ENCODE measurements at places on chromosomes 7 and 10. TPM values are rescaled to one million over a fixed set of nuclear protein-coding genes. Genes with fewer than 3 reads are reported as not detected.

FBXL13 gene
- 0.61 TPM for total RNA-seq

HABP2 gene
- total RNA-seq = 0.07 TPM

SPACDR gene
- 0.68 TPM for total RNA-seq

ZRANB1 gene
- total RNA-seq = 9.1 TPM

MEOX2 gene
- not detected for total RNA-seq

CUBN gene
- total RNA-seq = 0.06 TPM

ELFN1 gene
- 0.48 TPM for total RNA-seq

LYZL1 gene
- total RNA-seq = not detected

ADAM8 gene
- 4.4 TPM for total RNA-seq

STRA8 gene
- not detected for total RNA-seq

VIM gene
- 1,928 TPM for total RNA-seq

TMEM229A gene
- total RNA-seq = not detected

DRGX gene
- total RNA-seq = 0.09 TPM

ENTPD1 gene
- total RNA-seq = 0.02 TPM

OR2A7 gene
- not detected for total RNA-seq

SAP25 gene
- total RNA-seq = 1.3 TPM

LEP gene
- total RNA-seq = not detected

TMEM273 gene
- not detected for total RNA-seq

TAX1BP1 gene
- 103 TPM for total RNA-seq

SMO gene
- total RNA-seq = 16.7 TPM

All from A549 treated with CORT108297 at 1 μM for 4 hours (cell line).